ENCODE measurements at places on chromosomes 5 and 9.

DNA sequence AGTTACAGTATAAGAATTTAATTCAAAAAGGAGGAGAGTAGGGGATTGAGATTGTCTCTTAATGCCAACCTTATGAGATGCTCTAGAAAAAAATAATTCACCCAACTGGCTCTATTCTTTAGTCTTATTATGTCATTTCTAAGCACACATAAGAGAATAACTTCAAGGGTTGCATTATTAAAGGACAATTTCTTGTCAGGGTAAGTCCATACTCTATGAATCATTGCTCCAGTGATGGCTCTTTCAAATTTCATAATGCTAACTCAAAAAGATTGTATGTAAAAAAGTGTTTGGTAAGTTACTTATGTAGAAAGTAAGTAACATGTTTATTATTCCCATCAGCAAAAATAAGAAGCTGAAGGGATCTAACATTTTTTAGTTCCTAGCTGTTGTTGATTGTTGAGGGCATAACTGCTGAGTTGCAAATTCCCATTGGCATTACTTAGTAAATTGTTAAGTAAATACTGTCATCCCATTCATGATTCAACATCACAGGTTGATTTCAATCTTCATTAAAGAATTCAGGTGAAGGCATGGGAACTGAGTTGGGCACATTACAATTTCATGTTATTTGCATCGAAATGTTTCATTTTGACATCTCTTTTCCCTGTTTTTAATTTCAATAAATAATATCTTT, 28.6 kb downstream of the ALDH1A1 start:
- no peak for DNase-seq

GRCh38 chr5:147530530-147531389, 20.9 kb upstream of the DPYSL3 start:
- no peak for DNase-seq

GRCh38 chr5:67453111-67453905, 256.7 kb upstream of the CD180 start:
- no peak for DNase-seq

- no peak for DNase-seq
Measured at GRCh38 chr9:121439016-121439415, 60.6 kb downstream of the GGTA1 start.
